ENCODE measurements at places on chromosomes 12 and 14. TPM values are rescaled to one million over a fixed set of nuclear protein-coding genes. Genes with fewer than 3 reads are reported as not detected.

CCDC184 gene
- 3.0 TPM for polyA plus RNA-seq

PRB4 gene
- not detected for polyA plus RNA-seq

NPFF gene
- polyA plus RNA-seq: not detected

RNASE1 gene
- 162 TPM for polyA plus RNA-seq

GZMB gene
- not detected for polyA plus RNA-seq

CHGA gene
- not detected for polyA plus RNA-seq

TESPA1 gene
- polyA plus RNA-seq: 0.92 TPM

CCNT1 gene
- 18.4 TPM for polyA plus RNA-seq

ZC3H10 gene
- polyA plus RNA-seq: 3.6 TPM

SMCO2 gene
- polyA plus RNA-seq: not detected

CDCA4 gene
- polyA plus RNA-seq: 14.4 TPM

PRPH gene
- 1.7 TPM for polyA plus RNA-seq

IAPP gene
- polyA plus RNA-seq: not detected

SPATA7 gene
- 12.3 TPM for polyA plus RNA-seq

AMDHD1 gene
- polyA plus RNA-seq: 0.18 TPM

RIMBP2 gene
- polyA plus RNA-seq: 1.0 TPM

AKT1 gene
- 207 TPM for polyA plus RNA-seq

KLRD1 gene
- 1.3 TPM for polyA plus RNA-seq

RHOJ gene
- polyA plus RNA-seq: 25.9 TPM

HNF1A gene
- polyA plus RNA-seq: not detected

GLIPR1L1 gene
- polyA plus RNA-seq: 0.20 TPM

CLEC4C gene
- polyA plus RNA-seq: 0.23 TPM

RIC8B gene
- polyA plus RNA-seq: 14.7 TPM

GPR84 gene
- 0.15 TPM for polyA plus RNA-seq

RIPK3 gene
- polyA plus RNA-seq: 1.1 TPM

CRIP1 gene
- 28.4 TPM for polyA plus RNA-seq

FERMT2 gene
- 85.0 TPM for polyA plus RNA-seq

OR4E2 gene
- polyA plus RNA-seq: not detected

LMO3 gene
- 0.95 TPM for polyA plus RNA-seq

TDG gene
- 32.5 TPM for polyA plus RNA-seq

TMEM229B gene
- polyA plus RNA-seq: 0.39 TPM

EIF4B gene
- 449 TPM for polyA plus RNA-seq

SCN8A gene
- 0.27 TPM for polyA plus RNA-seq

TAS2R7 gene
- polyA plus RNA-seq: not detected

KLRG1 gene
- 3.9 TPM for polyA plus RNA-seq

GPRC5D gene
- polyA plus RNA-seq: 0.32 TPM

IL22 gene
- polyA plus RNA-seq: not detected

TAS2R19 gene
- polyA plus RNA-seq: 1.3 TPM

A2ML1 gene
- polyA plus RNA-seq: 0.14 TPM

DNAJC22 gene
- polyA plus RNA-seq: 0.09 TPM

NXPH4 gene
- polyA plus RNA-seq: 2.8 TPM

All from forelimb muscle (tissue), 1 donor.